Endothelial cell (in vitro differentiated cells): ENCODE measurements at places on chromosomes 2 and 18.

DNA sequence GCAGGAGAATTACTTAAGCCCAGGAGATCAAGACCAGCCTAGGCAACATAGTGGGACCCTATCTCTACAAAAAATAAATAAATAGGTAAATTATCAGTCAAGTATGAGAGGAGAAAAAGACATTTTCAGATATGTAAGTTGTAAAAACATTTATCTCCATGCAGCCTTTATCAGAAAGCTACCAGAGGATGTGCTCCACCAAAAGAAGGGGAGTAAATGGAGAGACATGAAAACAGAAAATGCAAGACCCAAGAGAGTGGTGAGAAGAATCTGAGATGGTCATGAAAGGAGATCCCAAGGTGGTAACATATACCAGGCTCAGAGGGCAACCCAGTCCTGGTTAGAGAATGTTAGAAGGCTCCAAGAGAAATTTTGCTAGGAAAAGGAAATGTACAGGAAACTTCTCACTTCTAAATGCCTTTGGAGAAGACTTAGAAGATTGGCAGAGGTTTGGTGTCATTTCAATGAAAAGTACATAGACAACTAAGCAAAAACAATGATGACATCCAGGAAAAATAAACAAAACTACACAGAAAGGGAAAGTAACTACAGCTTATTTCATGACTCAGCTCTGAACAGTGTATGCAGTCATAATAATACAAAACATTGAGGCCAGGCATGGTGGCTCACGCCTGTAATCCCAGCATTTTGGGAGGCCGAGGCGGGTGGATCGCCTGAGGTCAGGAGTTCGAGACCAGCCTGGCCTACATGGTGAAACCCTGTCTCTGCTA is 19.5 kb downstream of the CIB4 start:
- no peaks in the 10 kb centered on the region for H3K36me3 ChIP-seq
- DNase-seq = no peak
- H3K27me3 ChIP-seq = peaks cover 9% of the 10 kb centered on the region
- no peak overlapping the region for H3K4me3 ChIP-seq
- no peak overlapping the region for H3K27ac ChIP-seq

DNA sequence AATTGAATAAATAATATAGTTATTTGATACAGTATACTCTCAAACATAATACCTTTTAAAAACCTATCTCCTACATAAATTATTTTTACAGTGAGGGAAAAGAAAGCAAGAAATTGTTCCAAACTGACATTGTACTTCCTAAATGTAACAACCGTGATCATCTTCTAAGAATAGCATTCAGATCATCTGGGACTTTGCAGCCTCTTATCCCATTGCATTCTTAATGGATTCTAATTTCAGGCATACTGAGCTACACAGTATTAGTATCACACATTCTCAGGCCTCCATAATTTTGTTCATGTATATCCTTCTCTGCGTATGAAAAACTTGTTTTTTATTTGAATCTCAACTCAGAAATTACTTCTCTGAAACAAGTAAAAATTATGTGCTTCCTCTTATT is 1134.7 kb upstream of the CDH2 start:
- no peaks in the 10 kb centered on the region for H3K4me1 ChIP-seq
- H3K27me3 ChIP-seq = no peaks in the 10 kb centered on the region
- H3K36me3 ChIP-seq = no peaks in the 10 kb centered on the region
- no peak overlapping the region for H3K27ac ChIP-seq

DNA sequence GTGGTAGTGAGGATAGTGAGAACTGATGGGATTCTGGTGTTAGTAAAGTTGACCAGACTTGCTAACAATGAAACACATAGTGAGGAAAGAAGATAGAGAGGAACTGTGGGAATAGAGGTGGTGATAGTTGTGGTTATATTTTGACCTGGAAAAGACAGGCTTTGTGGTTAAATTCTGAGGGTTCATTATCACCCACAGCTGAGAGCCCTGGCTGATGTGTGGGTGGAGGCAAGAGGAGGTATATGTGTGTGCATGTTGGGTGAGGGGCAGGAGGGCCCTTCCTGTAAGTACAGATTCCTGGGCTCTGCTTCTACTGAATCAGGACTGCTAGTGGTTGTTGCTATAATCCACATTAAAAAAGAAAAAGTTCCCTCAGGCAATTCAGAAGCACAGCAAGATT is 26.2 kb upstream of the TMEM163 start:
- no peaks in the 10 kb centered on the region for H3K4me1 ChIP-seq
- H3K27ac ChIP-seq = no peak overlapping the region
- H3K27me3 ChIP-seq = peaks cover 2% of the 10 kb centered on the region
- DNase-seq = no peak
- H3K36me3 ChIP-seq = no peaks in the 10 kb centered on the region

- H3K27ac ChIP-seq = no peak overlapping the region
- no peak for DNase-seq
- no peak overlapping the region for H3K4me3 ChIP-seq
- peaks cover 8% of the 10 kb centered on the region for H3K36me3 ChIP-seq
Observed at GRCh38 chr2:236642125-236642524, 72.5 kb downstream of the ACKR3 start.

DNA sequence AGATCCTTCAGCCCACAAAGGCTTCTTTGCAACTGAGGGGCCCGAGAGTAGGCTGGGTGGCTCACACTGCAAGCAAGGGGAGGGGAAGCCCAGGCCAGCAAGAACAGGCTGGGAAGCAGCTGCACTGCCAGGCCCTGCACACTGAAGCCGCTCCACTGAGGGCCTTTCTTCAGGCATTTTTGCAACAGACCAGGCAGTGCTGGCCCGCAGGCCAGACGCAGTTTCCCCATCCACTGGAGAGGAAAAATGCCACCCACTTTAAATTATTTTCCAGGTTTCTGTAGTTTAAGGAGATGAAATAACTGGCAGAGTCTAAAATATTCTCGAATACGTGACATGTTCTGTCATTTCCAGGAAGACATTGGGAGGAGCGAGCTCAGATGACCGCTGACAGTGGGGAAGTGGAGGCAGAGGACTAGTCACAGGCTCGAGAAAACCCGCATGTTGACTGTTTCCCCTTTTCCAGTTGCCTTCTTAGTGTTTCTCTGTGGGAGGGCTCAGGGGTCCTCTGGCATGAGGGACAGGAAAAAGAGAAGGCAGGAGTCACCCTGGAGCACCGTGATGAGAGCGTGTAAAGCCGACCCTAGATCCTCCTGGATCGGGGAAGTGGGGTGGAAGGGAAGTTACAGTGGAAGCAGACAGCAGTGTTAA is 53.3 kb upstream of the B3GNT7 start:
- no peaks in the 10 kb centered on the region for H3K36me3 ChIP-seq
- H3K27ac ChIP-seq = peak overlapping the region; percentile 57
- peaks cover 3% of the 10 kb centered on the region for H3K27me3 ChIP-seq
- no peak overlapping the region for H3K4me3 ChIP-seq
- DNase-seq = no peak
- H3K4me1 ChIP-seq = peaks cover 7% of the 10 kb centered on the region

DNA sequence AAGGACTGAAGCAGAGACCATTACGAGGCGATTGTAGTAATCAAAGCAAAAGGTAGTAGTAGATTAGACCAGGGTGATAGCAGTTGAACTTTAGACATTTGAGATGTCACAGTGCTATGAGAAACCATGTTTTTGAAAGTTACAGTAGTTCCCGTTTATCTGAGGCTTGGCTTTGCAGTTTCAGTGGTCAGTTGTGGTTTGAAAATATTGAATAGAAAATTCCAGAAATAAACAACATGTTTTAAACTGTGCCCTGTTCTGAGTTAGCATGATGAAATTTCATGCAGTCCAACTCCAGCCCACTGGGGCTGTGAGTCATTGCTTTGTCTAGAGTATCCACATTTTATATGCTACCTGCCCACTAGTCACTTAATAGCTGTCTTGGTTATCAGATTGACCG is 47.5 kb downstream of the ZNF638 start:
- no peaks in the 10 kb centered on the region for H3K4me1 ChIP-seq
- H3K36me3 ChIP-seq = peaks cover 19% of the 10 kb centered on the region
- peaks cover 3% of the 10 kb centered on the region for H3K27me3 ChIP-seq
- H3K4me3 ChIP-seq = no peak overlapping the region
- DNase-seq = no peak
- H3K27ac ChIP-seq = no peak overlapping the region

GRCh38 chr2:223314811-223315210 is 262.8 kb downstream of the KCNE4 start:
- H3K4me1 ChIP-seq = no peaks in the 10 kb centered on the region
- no peak overlapping the region for H3K27ac ChIP-seq
- DNase-seq = no peak
- H3K36me3 ChIP-seq = no peaks in the 10 kb centered on the region
- no peaks in the 10 kb centered on the region for H3K27me3 ChIP-seq

DNA sequence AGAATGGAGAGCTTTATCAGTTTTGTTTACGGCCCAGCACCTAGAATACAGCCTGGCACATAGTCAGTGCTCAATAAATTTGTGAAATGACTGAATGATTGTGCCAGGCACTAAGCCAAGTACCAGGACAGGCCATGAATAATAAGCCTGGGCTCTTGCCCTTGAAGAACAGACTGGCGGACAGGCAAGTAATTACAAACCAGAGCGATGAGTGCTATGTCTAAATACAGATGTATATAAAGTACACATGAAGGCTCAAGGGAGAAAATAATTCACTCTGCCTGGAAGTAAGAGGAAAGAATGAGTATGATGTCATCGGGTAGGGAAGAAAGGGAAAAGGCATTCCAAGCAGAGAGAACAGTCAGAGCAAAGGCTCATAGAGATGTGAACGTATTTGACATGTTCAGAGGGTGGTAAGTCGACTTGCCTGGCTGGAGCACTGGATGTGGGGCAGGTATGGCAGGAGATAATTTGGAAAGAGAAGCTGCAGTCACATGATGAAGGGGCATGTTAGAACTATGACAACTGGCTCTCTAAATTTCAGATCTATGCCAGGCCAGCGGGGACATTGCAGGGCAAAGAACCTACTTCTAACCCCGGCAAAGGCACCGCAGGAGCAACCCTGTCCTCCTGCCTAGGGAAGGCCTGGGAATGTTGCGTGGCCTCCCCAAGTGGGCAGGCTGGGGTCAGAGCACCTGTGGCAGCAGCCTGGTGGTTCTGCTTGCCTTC is 119.1 kb upstream of the STPG4 start:
- H3K27ac ChIP-seq = no peak overlapping the region
- no peaks in the 10 kb centered on the region for H3K36me3 ChIP-seq
- H3K4me1 ChIP-seq = peaks cover 17% of the 10 kb centered on the region

DNA sequence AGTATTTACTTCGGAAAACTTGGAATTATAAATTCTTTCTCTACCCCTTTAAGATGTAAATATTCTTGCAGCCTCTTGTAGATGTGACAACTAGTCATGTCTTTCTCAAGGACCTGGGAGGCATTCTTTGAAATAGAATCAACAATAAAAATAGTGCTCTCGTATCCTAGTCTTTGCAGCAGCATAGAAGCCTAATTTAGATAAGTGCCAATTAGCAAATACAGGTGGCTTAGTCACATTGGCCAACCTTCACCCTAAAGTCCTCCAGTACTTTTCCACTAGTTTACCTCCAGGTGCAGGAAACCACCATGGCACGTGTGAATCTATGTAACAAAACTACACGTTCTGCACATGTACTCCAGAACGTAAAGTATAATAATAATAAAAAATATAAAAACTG is 3.5 kb upstream of the ZSWIM2 start:
- no peaks in the 10 kb centered on the region for H3K36me3 ChIP-seq
- peaks cover 5% of the 10 kb centered on the region for H3K27me3 ChIP-seq
- H3K27ac ChIP-seq = no peak overlapping the region
- H3K4me1 ChIP-seq = peaks cover 7% of the 10 kb centered on the region
- no peak overlapping the region for H3K4me3 ChIP-seq

- DNase-seq = peak; percentile 28
- peak overlapping the region; percentile 96 for H3K27ac ChIP-seq
- H3K36me3 ChIP-seq = peaks cover 26% of the 10 kb centered on the region
- peak overlapping the region; percentile 27 for H3K4me3 ChIP-seq
- H3K27me3 ChIP-seq = peaks cover 10% of the 10 kb centered on the region
- H3K4me1 ChIP-seq = peaks cover 84% of the 10 kb centered on the region
Observed at GRCh38 chr2:16625201-16625729, 40.4 kb downstream of the CYRIA start.

GRCh38 chr2:45736757-45737704 is 85.6 kb downstream of the PRKCE start:
- H3K4me3 ChIP-seq = no peak overlapping the region
- no peaks in the 10 kb centered on the region for H3K36me3 ChIP-seq
- no peak overlapping the region for H3K27ac ChIP-seq
- H3K27me3 ChIP-seq = peaks cover 3% of the 10 kb centered on the region

DNA sequence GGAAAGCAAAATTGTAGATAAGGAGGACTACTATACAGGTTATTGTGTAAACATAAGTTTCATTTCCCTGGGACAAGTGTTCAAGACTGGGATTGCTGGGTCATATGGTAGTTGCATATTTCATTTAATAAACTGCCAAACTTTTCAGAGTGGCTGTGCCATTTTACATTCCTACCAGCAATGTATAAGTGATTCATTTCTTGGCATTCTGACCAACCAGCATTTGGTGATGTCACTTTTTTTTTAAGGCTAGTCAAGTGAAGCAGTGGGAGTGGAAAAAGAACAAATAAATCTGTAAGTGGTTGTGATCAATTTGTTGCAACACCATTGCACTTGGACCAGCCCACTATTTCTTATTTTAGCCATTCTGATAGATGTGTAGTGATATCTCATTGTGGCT is 5.2 kb upstream of the CHCHD5 start:
- H3K4me1 ChIP-seq = peaks cover 6% of the 10 kb centered on the region
- peaks cover 3% of the 10 kb centered on the region for H3K27me3 ChIP-seq
- H3K36me3 ChIP-seq = peaks cover 13% of the 10 kb centered on the region
- H3K27ac ChIP-seq = no peak overlapping the region

DNA sequence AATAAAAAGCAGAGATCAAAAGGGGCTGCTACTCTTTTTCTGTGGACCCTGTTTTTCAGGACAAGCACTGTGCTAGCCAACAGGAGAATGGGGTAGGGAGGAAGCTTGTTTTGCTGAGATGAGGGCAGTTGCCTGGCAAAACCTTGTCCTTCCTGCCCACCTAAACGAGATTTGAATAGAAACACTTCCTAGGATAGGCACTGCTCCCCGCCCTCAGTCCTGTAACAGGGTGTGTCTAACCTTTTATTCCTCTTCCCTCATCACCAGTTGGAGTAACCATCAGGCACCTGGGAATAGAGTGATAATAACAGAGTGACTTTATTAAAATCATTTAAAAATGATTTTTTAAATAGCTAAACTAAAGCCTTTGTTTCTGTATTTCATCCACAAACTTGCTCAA is 368.8 kb downstream of the LNPK start:
- no peaks in the 10 kb centered on the region for H3K36me3 ChIP-seq
- H3K4me3 ChIP-seq = no peak overlapping the region
- peaks cover 11% of the 10 kb centered on the region for H3K4me1 ChIP-seq
- H3K27me3 ChIP-seq = no peaks in the 10 kb centered on the region
- no peak overlapping the region for H3K27ac ChIP-seq
- DNase-seq = no peak

DNA sequence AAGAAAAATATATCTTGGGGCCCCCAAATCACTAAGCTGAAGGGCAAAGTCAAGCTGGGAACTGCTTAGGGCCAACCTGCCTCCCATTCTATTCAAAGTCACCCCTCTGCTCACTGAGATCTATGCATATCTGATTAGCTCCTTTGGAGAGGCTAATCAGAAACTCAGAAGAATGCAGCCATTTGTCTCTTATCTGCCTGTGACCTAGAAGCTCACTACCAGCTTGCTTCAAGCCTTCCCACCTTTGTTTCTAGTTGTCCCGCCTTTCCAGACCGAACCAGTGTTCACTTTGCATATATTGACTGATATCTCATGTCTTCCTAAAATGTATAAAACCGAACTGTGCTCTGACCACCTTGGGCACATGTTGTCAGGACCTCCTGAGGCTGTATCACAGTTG is 479.4 kb downstream of the METTL4 start:
- no peak overlapping the region for H3K27ac ChIP-seq
- no peaks in the 10 kb centered on the region for H3K27me3 ChIP-seq
- H3K4me1 ChIP-seq = peaks cover 9% of the 10 kb centered on the region
- no peak for DNase-seq
